Stimulated activated CD4-positive, alpha-beta T cell treated with anti-CD3 and anti-CD28 coated beads, Interleukin-4, amount 100 ng/mL, for 1 hour (primary cell): ENCODE measurements at places on chromosomes 1 and 21.

DNA sequence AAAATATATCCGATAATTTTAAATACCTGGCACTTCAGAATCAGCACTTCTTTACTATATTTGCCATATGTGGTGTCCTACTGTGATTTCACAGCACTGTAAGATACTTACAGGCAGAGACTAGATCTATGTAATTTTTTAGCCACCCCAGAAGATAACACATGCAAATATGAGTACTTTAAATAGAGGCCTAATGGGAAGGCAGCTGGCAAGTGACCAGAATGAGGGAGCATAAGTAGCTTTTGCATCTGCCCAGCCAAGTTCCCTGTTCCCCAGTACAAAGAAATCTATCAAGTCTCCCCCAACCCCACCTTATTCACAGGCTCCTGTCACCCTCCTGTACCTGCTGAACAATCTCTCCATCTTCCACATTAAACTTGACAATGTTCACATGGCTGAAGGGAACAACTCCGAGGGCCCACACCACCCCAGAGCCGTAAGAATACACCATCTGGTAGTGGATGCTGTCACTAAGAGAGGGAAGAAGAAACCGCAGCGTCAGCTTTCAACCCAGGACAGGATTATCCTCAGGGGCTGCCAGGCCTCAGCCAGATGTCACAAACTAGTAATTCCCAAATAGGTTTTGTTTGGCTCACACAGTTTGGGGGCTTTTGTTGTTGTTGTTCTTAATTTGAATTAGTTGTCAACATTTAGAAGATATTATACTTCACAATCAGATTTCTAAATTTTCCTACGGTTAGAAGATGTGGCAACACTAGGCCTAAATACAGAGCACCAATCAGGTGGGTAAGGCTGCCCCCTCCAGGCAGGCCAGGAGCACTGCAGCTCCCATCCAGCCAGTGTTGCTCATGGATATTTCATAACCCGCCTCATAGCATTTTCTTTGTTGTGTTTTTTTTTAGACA is 10.4 kb downstream of the EMC1 start:
- peak; percentile 74 for DNase-seq

GRCh38 chr1:24319312-24319863 is at the start of gene GRHL3:
TSS of gene GRHL3 (plus strand) at chr1:24319357. CDS start at chr1:24319552, 195 bp downstream.
- DNase-seq: no peak

GRCh38 chr21:45154511-45155508 is 80.4 kb downstream of the ADARB1 start:
- no peak for DNase-seq

DNA sequence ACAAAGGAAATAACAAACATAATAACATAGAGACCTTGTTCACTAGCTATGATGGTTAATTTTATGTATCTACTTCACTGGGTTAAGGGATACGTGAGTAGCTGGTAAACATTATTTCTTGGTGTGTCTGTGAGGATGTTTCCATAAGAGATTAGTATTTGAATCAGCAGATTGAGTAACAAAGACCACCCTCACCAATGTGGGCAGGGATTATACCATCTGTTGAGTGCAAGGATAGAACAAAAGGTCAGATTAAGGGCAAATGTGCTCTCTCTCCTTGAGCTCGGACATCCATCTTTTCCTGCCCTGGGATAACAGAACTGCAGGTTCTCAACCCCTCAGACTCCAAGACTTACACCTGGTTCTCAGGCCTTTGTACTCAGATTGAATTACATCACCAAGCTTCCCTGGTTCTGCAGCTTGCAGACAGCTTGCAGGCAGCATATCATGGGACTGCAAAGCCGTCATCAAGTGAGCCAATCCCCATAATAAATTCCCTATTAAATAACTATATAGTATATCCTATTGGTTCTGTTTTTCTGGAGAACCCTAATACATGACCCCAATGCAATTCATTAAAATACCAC is 9.2 kb downstream of the SPATA6 start:
- DNase-seq: no peak

- DNase-seq: peak; percentile 69
These were observed 70.4 kb upstream of the TARDBP start for GRCh38 chr1:10941891-10942541.

GRCh38 chr1:210366767-210367166 is 38.1 kb downstream of the HHAT start:
- DNase-seq: no peak

DNA sequence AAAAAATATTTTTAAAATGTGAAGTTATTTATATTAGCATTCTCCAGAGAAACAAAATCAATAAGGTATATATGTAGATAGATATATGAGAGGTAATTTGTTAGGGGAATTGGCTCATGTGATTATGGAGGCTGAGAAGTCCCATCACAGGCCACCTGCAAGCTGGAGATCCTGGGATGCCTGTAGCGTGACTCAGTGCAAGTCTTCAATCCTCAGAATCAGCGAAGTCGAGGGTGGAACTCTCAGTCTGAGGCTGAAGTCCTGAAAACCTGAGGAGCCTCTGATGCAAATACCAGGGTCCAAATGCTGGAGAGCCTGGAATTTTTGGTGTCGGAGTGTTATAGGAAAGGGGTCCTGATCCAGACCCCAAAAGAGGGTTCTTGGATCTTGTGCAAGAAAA is 658.5 kb downstream of the USP25 start:
- no peak for DNase-seq

DNA sequence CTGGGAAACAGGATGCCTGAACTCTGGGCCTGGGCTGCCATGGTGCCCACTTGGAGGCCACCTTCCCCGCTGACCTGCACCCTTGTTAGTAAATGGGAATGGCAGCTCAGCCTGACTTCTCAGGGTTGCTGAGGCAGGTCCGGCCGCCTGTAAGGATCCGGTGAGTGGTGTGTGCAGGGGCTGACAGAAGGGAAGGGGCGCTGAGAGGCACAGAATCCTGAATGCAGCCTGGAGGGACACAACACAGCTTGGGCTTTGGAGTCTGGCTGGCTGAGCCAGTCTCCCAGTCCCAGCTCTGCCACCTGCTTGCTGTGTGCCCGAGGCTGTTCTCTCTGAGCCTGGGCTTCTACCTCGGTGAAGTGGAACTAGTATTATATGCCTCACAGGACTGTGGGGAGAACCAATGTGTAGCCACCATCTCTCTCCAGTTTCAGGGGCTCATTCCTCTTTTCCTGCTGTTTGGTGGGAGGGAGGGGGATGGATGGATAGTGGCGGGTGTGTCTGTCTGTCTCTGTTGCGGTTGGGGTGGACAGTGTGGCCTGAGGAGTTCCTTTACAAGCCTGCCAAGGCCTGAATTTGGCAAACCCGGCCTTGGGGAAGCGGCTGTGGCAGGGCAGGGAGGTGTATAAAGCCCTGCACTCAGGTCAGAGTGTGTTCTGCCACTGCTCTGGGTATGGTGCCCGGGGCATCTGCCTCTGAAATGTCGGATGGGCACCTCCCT is 18.0 kb downstream of the ADORA1 start:
- no peak for DNase-seq

DNA sequence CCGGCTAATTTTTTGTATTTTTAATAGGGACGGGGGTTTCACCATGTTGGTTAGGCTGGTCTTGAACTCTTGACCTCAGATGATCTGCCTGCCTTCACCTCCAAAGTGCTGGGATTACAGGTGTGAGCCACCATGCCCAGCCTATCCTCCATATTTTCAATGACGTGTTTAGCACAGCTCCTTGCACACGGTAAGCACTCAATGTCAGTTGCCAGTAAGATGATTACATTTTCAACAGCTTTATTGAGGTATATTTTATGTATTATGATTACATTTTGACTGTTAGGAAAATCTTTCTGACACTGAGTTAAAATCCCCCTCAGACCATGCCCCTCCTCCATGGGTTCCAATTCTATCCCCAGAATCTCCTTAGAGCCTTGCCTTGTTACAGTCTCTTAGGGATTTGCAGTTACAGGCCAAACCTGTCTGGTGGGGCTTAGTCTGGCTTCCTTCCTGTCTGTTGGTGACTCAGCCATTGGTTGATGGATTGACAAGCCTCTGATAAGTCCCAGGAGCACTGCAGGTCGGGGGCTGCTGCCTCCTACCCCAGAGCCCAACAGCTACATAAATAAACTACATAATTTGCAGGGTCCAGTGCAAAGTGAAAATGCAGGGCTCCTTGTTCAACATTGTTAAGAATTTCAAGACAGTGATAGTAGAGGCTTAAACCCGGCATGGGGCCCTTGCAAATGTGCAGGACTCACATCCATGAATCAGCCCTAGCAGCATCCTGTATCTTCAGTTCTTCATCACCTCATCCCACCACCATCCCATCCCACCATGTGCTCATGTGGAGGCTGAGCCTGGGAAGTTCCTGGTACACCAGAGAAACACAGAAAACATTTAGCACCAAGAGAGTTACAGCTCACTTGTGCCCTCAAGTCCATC is 23.4 kb downstream of the COA7 start:
- no peak for DNase-seq

DNA sequence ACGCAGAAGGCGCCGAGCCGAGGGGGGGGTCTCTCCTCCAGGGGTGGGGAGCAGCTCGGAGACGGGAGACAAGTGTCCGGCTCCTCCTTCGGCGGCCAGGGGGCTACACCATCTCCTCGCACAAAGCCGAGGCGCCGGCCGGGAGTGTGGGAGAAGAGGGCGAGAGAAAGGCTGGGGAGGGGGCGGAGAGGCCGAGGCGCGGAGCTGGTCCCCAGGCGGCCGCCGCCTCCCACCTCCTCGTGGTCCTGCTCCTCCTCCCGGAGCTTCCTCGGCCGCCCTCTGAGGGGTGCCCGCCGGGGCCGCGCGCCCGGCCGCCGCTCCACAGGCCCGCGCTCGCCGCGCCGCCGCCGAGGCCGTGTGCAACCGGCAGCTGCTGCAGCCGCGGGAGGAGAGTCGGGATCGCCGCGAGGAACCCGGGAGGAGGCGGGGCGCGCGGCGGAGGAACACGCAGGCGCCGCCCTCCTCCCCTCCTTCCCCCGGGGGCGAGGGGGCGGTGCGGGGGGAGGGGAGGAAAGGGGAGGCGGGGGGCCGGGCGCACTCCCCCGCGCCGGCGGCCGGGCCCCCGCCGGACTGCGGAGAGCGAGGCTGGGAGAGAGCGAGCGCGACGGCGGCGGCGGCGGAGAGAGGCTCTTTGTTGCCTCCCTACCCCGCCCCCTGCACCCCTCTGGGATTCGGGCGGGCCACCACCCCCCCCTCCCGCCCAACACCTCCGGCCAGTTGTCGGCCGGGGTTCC is at the start of gene ENAH:
Gene ENAH, minus strand, starts transcription at position 395 of the 734 bp plus-strand sequence. CDS start 433 bp downstream, outside the sequence.
- peak; percentile 56 for DNase-seq

- DNase-seq: no peak
These were observed 1.1 kb upstream of the TTC39A start for GRCh38 chr1:51331206-51332100.
